ENCODE measurements at places on chromosomes 2 and 18.

- DNase-seq = no peak
Measured at GRCh38 chr2:144356402-144356801, 163.5 kb downstream of the ZEB2 start.

DNA sequence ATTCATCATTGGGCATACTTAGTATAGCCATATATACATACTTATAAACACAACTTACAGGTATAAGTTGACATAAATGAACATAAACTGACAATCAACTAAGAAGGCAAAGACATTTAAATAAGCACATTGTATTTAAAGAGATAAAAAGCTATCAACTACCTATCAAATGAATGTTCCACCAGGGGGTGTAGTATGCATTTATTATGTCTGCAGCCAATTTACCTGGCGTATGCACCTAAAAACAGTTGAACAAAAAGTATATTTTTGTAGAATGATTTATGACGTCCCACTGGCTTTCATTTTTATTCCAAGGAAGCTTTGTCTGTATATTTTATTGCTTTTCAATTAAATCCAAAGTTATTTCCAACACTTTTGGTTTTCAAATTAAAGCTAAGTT is 323.5 kb downstream of the AFF3 start:
- peak; percentile 51 for DNase-seq

GRCh38 chr18:58102018-58102417 is 58.0 kb downstream of the NEDD4L start:
- no peak for DNase-seq

DNA sequence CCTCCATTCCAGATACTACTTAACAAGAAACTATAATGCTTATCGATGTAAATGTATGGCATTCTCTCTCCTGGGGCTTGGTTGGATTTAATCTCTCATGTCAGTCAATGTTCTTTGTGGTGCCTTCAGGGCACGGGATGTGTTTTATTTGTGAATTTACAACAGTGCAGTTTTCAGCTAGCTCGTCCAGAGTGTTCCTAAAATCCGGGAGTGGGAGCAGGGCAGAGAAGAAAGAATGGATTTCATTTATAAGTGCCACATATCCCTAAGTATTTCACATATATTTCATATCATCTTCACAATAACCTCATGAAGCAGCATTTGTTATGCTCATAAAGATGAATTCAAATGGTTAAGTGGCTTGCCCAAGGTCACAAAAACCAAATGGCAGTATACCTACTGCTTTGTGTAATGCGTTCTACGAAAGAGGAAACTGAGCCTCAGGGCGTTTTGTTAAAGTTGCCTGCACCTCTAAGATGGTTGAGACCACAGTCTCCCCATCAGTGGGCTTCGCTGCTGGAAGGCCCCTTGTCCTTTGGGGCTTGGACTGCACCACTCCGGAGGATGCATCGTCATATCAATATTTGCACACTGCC is 134.7 kb upstream of the MGAT5 start:
- no peak for DNase-seq

DNA sequence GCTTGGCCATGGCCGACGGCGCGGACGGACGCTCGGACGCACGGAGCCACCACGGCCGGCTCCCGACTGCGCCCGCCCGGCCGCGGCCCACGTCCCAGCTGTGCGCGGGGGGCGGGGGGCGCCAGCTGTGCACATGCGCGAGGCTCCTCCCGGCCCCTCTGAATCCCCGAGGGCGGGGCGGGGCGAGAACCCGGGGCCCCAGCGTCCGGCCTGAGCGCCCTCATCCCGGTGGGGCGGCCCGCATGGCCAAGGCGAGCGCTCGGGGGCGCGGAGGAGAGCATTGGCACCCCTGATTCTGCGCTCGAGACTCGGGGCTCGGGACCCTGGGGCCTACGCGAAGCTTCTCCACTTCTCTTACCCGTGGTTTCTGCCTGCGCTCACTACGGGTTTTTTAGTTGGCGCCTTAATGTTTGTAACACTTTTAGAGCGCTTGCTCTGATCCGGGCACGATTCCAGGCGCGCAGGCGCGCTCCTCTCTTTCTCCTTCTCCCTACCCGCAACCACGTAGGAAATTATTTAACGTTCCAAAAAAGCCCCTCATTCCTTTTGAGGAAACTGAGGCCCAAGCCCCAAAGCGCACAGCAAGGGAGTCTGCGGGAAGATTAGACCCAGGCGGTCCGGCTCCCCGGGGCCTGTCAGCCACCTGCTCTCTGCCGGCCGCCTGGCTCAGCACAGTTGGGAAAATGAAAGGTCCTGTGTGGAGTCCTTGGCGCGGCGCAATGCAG is at the start of gene PXDN:
Gene PXDN, minus strand, starts transcription at position 70 of the 725 bp plus-strand sequence. Its CDS starts 60 bp downstream, at position 10.
- DNase-seq = peak; percentile 29

GRCh38 chr2:58899692-58900091 is 658.6 kb upstream of the FANCL start:
- DNase-seq = no peak

All from bronchial epithelial cell (primary cell).